Right atrium auricular region (tissue), 2 donors: ENCODE measurements at places on chromosomes 12 and 14. TPM values are rescaled to one million over a fixed set of nuclear protein-coding genes. Genes with fewer than 3 reads are reported as not detected.

Gene RPS6KA5
- 5.3 TPM for total RNA-seq

Gene TSPAN11
- total RNA-seq: 2.5 TPM

Gene FSCB
- not detected for total RNA-seq

Gene BIN2
- 2.1 TPM for total RNA-seq

Gene RERG
- 9.9 TPM for total RNA-seq

Gene ANKRD33
- total RNA-seq: not detected

Gene SMAGP
- total RNA-seq: 3.8 TPM

Gene FAM186B
- not detected for total RNA-seq

Gene NEMF
- 43.9 TPM for total RNA-seq

Gene RNASE3
- 0.59 TPM for total RNA-seq

Gene GPR65
- total RNA-seq: 0.26 TPM

Gene TAS2R9
- not detected for total RNA-seq

Gene FBLN5
- total RNA-seq: 132 TPM

Gene NKX2-1
- total RNA-seq: not detected

DNA sequence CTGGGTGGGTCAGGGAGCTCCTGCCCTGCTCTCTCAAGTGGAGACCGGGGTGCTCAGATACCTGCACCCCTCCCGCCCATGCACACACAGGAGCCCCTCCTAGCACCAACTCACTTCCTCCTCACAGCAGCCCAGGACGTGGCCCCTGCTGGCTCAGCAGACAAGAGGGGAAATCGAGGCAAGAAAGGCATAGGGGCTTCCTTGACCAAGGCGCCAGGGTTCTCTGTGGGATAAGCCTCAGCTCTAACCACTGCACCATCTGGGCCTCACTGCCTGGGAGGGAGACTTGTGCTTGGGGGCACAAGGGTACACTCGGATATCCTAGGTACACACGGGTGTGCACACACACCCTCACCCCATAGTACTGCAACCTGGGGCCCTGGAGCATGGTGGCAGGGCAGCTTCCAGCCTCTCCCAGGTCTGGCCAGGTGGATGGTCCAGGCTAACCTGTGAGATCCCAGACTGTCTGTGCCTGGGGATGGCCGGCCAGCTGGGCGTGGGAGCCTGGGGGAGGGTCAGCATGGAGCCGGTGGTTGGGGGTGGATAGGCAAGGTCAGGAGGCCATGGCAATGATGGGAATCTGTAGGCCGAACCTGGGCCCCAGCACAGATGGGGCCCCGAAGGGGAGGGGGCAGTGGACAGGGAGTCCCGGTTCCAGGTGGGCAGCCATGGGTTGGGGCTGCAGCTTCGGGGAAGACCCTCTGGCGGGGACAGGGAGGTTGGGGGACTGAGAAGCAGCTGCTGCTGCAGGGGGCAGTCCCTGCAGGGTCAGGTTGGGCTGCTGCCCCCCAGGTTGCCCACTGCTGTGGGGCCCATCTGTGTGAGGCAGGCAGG is 312.4 kb downstream of the TMEM121 start:
- peak; percentile 50 for DNase-seq

GRCh38 chr14:71751264-71751663 is 181.0 kb upstream of the RGS6 start:
- DNase-seq: no peak

DNA sequence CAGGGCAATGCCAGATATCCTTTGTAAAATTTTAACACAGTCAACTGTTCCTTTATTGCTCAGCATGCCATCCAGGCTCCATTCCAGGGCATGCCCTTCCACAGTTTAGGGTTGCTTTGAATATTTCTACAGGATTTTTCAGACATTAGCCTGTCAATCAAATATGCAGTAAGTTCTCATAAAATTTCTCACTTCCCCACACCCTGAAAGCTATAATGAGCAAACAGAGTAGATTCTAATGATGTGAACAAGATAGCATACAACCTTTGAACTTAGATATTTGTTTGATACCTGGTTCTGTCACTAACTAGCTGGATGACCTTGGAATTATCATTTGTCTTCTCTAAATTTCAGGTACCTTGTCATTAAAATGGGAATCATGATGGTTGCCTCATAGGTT is 251.2 kb downstream of the SYT1 start:
- DNase-seq: no peak

- no peak for DNase-seq
Measured at GRCh38 chr12:85155791-85156190, 119.6 kb downstream of the LRRIQ1 start.

GRCh38 chr12:76259106-76259505 is 89.1 kb downstream of the BBS10 start:
- no peak for DNase-seq

DNA sequence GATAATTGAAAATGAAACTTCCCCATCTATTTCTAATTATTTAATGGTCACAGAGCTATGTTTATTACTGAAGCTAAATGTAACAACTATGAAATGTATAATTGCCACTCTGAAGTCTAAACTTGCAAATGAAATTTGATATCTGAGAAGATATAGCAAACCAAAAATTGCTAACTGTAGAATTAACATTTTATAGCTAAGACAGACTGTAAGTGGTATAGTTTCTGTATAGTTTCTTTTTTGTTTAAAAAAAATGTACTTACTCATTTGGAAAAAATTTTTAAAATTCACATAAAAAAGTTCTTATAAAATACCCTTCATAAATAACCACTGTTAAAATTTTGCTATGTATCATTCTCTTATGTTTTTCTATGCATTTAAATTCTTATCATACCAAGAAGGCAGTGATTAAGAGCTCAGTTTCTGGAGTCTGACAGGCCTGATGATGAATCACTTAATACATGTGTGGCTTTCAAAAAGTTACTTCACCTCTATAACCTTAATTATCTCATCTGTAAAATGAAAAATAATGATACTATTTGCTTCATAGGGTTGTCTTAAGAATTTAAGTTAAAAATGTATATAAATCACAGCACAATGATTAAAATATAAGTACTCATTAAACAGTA is 214.7 kb upstream of the GARIN2 start:
- no peak for DNase-seq

- DNase-seq: peak; percentile 74
Measured at GRCh38 chr14:59215322-59215721, 26.9 kb downstream of the DAAM1 start.

DNA sequence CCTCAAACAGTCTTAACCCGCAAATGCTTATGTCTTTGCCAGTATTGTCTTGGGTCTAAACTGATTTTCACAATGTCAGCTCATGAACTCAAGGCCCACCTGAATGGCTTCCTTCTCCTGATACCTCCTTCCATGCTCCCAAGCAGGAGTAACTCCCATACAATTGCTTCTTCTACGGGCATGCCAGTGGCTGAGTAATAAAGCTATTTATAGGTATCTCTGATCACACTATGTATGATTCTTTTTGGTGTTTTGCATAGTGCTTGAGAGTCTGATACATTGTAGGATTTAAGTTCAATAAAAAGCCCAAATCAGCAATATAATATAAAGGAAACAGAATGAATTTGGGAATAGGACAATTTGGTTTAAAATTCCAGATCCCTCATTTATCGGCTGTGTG is 235.0 kb upstream of the DCN start:
- DNase-seq: no peak

DNA sequence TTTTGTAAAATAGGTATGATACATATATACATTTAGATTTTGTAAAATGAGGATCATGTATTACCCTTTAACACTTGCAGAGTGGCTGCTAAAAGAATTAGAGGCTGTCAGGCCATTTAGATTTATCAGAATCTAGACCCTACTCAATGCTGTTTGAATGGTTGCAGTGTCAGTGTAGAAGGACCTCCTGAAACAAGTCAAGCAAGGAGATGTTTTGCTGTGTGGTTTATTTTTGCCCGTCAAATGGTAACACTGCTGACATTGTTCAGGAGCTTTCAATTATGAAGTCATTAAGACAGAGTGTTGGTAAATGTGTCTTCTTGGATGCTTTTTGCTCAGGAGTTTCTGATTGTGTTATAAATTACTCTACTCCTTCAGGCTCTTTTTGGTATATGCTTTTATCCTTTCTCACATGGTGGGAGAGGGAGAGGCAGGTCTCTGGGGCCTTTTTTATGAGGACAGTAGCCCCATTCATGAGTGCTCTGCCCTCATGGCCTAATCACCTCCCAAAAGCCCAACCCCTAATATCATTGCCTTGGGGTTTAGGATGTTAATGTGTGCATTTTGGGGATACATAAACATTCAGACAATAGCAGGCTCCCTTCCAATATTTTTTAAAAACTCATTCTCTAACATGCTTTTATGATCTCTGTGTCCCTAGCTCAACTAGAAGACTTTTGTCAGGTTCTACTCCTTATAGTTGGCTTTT is 16.5 kb downstream of the EID3 start:
- DNase-seq: no peak

- DNase-seq: no peak
Measured at GRCh38 chr14:45150386-45150890, 14.7 kb downstream of the FANCM start.

GRCh38 chr14:75126121-75126544 is 715 bp downstream of the NEK9 start:
- DNase-seq: no peak

DNA sequence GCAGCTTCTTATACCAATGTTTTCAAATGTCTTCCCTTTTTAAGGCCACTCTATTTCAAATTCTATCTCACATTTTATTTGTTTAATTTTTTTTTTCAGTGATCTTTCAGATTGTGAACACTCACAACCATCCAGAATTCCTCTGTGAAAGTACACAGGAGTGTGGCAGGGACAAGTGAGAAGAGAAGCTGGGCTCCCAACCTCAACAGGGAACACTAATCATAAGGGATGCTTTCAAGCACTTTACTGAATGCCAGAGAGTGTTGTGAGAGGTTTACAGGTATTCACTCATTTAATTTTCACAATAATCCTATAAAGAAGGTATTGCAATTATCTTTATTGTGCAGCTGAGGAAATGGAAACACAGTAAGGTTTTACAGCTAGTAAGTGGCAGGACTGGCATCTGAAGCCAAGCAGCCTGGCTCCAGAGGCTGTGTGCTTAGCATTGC is 60.1 kb upstream of the PYGL start:
- DNase-seq: no peak

DNA sequence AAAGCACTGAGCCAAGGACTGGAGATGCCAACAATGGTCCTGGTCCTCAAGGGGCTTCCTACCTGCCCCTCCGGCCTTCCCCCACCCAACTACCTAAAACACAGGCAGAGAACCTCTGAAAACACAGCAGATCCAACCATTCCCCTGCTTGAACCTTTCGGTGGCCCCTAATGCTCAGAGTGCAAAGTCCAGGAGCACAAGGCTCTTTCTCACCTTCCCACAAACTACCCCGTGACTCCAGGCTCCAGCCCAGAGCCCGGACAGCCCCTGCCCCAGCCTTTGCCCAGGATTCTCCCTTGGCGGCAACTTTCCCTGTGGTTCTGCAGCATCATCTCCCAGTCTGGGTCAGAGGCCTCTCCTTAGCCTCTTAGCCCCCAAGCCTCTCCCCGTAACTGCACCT is 1.6 kb upstream of the CD9 start:
- no peak for DNase-seq

GRCh38 chr14:74527736-74528280 is 34.2 kb downstream of the ISCA2 start:
- no peak for DNase-seq

- DNase-seq: no peak
Measured at GRCh38 chr12:132633398-132633797, 14.8 kb downstream of the P2RX2 start.

- peak; percentile 96 for DNase-seq
Measured at GRCh38 chr14:101972126-101972866, 7.9 kb downstream of the DYNC1H1 start.

GRCh38 chr14:74977164-74977900 is 21.9 kb upstream of the PGF start:
- no peak for DNase-seq

DNA sequence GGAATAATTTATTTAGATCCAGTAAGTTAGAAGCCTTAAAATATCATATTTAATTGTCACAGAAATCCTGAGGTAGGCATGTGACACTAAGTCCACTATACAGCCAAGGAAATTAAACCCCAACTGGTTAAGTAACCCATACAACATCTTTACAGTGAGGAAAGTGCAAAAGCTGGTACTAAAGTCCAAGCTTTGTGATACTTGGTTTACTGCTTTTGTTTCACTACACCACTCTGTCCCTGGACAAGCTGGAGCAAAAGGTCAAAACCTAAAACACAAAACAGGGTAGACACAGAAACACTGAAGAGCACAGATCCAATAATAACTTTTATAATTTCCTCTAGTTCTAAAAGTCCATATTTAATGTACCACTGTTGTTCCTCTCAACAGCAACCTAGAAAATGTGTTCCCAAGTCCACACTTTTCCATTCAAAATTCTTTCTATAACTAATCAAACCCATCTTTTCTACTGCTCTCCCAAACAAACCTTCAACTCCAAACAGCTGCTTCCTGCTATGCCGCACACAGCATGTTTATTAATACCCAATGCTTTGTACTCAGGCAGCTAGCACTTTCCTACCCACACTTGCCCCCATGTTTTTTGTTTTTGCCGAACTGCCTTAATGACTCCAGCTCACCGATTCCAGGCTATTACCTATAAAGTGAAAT is 90.9 kb downstream of the MED13L start:
- no peak for DNase-seq

DNA sequence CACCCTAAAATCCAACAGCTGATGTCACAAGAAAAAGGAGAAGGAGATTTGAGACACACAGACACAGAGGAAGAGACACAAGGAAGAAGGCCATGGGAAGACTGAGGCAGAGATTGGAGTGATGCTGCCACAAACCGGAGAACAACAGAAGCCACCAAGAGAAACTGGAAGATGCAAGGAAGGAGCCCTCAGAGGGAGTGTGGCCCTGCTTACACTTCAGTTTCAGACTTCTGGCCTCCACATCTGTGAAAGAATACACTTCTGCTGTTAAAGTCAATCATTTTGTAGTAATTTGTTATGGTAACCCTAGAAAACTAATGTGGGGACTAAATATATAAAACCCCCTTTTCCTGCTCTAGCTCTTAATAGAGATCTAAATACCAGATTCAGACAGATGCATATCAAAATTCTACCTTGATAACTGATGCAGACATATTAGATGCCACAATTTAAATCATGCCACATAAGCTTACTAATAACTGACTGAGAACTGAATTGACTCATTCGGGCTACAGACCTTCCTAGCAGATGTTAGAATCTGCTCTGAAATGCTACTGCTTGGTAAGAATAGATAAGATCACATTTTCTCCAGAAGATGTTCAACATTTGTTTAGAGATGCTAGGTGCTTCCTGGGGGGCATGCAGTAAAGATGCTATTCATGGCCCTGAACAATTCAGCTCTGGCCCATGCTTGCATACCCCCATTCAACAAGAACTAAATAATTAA is 113.1 kb upstream of the CCND2 start:
- DNase-seq: no peak

- DNase-seq: no peak
Measured at GRCh38 chr12:124853781-124854636, 9.7 kb downstream of the SCARB1 start.

GRCh38 chr14:54735424-54735823 is 167.2 kb downstream of the GCH1 start:
- DNase-seq: no peak
